Activated CD8-positive, alpha-beta T cell treated with anti-CD3 and anti-CD28 coated beads, Interleukin-2, amount 10 ng/mL, durations not matched to agents 7 days and 5 days (primary cell): ENCODE measurements at places on chromosomes 12 and 14.
A peak's percentile ranks its signal among the peaks of the same experiment; 100 is the strongest.

DNA sequence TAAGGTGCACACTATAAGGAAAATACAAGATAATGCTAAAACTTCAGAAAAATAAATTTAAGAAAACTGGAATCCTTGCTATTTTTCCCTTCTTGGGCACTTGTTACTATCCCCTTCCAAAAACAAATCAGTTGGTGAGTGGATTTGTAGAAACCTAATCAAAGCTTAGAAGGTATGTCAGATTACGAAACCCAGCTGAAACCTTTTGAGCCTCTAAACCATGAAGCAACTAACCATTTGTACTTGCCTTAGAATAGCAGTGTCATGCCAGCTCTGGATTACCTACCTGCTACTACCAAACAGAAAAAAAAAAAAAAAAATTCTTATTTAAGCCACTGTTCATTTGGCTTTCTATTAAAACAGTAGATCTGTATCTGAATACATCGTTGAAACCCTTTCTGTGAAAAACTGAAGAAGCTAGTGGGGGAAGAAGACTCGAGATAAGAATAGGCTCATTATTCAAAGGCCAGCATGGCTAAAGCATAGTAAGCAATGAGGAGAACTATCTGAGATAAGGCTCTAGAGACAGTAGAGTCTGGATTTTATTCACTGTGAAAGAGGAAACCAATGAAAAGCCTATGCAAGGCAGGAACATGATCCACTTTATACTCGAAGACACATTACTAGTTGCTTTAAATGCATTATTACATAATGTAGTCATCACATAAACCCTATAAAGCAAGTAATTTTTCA is 30.2 kb downstream of the OSBPL8 start:
- no peak for DNase-seq

GRCh38 chr12:64944966-64945365 is 120.5 kb downstream of the TBC1D30 start:
- DNase-seq: no peak

GRCh38 chr14:24634158-24634557 is at the start of gene GZMB:
Gene GZMB, minus strand, starts transcription at chr14:24634190. Its CDS starts 30 bp downstream, at chr14:24634160.
- peak; percentile 94 for DNase-seq

GRCh38 chr12:47207340-47207717 is 127.6 kb upstream of the AMIGO2 start:
- DNase-seq: peak; percentile 77

DNA sequence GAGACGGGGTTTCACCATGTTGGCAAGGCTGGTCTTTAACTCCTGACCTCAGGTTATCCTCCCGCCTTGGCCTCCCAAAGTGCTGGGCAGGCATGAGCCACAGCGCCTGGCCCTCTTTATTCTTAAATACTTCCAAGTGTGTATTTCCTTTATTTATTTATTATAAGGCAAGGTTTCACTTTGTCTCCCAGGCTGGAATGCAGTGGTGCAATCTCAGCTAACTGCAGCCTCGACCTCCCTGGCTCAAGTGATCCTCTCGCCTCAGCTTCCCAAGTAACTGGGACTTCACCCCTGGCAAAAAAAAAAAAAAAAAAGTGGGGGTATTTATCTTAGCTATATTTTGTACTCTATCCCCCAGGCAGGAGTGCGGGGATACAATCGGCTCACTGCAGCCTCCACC is 6.8 kb downstream of the FAM216A start:
- no peak for DNase-seq

DNA sequence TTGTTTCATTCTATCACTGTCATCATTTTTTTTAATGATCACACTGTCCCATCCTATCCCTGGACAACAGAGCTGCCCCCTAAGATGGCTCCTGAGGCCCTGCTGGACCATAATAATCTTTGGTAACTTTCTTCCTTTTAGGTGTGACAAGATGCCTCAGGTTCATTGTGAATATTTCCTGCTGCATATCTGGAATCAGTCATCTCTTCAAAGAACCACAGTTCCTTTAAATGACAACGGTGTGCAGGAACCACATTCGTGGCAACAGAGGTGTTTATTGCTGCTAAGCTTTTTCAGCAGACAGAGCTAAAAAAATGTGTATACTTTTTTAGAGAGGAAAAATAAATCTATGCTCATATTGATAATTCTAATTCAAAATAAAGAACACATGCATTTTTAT is 312.9 kb downstream of the MED13L start:
- peak; percentile 65 for DNase-seq

GRCh38 chr14:58288106-58288792 is 10.1 kb upstream of the ARID4A start:
- no peak for DNase-seq

- no peak for DNase-seq
These were observed 84.6 kb downstream of the SCFD1 start for GRCh38 chr14:30706704-30707103.
